Effector memory CD8-positive, alpha-beta T cell (primary cell): ENCODE measurements at places on chromosomes 3 and 15.
A peak's percentile ranks its signal among the peaks of the same experiment; 100 is the strongest.

DNA sequence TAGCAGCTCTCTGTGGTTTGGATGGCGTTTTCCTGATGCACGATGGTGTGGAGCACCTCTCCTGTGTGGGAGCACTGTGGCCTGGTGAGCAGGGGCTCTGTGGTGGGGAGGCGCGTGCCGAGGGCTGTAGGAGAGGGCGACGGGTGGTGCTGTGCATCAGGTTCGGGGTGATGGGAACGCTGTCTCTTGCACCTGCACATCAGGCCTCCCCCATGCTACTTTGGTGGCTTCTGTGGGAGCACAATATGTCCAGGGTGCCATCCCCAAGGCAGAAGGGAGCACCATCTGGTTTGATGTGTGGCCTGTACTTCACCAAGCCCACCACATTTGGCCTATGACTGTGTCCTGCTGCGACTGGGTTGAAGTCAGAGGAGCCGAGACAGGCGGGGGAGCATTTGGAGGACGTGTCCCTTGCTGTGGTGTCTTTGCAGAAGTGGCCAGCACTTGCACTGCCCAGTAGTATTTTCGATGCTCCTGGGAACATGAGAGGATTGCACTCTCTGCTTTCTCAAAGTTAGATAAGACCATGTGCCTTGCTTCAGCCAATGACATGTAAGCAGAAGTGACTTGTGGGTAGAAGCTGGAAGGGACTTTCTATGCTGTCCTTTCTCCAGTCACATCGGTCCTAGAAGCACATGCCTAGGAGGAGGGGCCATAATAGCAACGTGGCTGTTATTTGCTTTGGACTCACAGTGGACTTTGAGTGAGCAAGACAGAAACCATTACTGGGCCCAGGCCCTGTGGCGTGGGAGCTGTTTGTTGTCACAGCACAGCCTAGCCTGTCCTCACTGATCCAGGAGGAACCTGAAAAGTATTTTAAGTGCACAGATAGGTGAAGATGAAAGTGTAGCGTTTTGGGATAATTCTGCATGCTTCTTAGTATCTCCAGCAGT lies 72.1 kb downstream of the APBA2 start:
- no peak for DNase-seq

GRCh38 chr3:4852780-4853748 lies 126.2 kb upstream of the BHLHE40 start:
- DNase-seq = no peak

- no peak for DNase-seq
Observed at GRCh38 chr3:88231207-88231606, 81.4 kb downstream of the C3orf38 start.

- no peak for DNase-seq
Observed at GRCh38 chr3:5205165-5205941, 17.8 kb downstream of the EDEM1 start.

GRCh38 chr3:137174514-137174913 lies 216.7 kb downstream of the IL20RB start:
- no peak for DNase-seq

GRCh38 chr15:96974761-96975160 lies 644.3 kb downstream of the NR2F2 start:
- no peak for DNase-seq

DNA sequence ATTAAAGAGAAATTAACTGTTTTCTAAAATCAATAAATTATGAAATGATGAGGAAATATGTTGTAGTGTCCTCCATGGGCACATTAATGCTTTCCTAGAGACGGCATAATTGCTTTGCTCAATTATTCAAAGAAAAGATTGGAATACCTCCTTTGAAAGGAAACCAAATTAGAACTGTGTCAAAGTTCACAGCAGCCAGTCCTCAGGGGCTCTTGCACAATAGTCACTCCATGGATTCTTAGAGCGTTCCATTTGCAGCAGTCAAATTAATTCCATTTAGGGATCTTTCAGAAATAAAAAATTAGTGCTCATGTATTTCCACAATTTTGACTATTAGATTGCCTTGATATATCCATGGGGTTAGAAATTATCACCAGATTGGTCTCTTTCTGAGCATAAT lies 841.6 kb upstream of the DPPA4 start:
- no peak for DNase-seq

DNA sequence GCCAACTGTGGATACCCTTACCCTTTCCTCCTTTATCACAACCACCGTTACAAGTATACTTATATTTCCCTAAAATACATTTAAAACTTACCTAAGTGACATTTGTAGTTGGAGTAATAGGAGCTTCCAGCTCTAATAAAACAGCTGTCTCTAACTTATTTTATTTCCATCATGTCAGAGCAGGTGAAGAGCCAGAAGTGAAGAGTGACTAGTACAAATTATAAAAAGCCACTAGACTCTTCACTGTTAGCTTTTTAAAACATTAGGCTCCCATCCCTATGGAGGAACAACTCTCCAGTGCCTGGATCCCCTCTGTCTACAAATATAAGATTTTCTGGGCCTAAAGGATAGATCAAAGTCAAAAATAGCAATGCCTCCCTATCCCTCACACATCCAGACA lies 102.3 kb downstream of the MME start:
- DNase-seq = no peak

DNA sequence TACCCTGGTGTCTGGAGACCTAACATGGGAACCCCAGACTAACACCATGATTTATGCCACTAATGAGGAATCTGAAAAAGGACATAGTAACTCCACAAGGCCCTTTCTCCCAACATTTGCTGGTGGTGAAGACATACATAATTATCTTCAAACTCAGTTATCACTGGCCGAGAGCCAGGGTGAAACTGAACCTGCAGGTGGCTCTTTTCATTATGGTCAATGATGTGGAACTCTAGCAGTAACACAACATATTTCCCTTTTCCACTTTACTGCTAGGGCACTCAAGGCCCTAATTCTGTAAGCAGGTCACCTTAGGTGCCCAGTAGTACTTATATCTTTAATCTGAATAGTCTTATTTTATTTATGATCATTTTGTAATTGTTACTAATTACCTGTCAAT lies 326.4 kb upstream of the SATB1 start:
- no peak for DNase-seq

- DNase-seq = peak; percentile 15
Observed at GRCh38 chr15:99566157-99566897, 543 bp downstream of the MEF2A start.

DNA sequence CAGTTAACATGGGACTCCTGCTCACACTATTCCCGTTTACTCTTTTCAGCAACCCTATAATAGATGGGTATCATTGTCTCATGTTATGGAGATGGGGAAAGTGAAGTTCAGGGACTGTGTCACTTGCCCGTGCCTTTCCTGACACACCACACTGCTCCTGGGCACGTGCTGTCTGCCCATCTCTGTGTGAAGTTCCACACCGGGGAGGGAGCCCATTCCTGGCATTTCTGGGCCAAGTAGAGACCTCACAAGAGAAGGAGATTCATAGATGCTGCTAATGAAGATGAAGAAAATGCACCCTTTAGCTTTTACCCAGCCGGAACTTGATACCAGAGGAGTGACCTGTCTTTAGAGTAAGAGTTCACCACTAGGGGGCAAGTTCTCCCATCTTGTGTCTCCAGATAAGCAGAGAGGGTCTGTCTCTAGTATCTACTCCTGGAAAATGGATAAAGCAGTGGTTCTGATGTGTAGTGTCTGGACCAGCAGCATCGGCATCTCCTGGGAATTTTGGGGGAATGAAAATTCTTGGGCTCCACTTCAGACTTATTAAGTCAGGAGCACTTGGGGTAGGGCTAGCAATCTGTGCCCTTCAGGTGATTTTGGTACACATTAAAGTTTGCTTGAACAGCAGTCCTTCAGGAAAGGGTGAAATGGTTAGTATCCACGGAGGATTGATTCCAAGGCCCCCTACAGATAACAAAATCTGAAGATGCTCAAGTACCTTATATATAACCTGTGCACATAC lies 2.0 kb upstream of the TOPBP1 start:
- peak; percentile 43 for DNase-seq

DNA sequence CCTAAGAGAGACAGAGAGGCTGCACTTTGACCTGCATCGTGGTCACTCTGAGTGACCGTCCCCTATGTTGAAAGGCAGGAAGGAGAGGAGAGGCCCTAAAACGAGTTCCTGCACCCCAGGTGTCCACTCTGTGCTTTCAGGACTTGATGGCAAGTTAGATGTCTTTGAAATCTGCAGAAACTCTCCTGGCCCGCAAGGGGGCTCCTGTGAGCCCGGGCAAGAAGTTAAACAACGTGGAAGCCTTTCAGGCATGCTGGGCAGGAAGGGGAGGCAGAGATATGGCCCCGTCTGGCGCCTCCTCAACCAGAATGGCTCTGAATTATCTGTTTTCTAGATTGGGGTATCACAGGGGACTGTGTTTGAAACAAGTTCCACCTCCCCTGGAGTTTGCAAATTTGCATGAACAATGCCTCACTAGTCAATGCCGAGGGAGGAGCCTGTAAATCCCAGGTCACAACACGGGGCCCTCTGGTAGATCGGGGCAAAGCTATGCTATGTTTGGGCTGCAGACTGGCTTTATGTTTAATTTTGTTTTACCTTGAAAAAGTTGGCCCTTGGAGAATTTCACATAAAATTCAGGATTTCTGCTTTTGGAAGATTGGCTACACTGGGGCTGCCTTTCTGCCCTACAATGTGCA lies 9.8 kb downstream of the CTXND1 start:
- no peak for DNase-seq

- DNase-seq = no peak
Observed at GRCh38 chr3:177746337-177746933, 549.2 kb upstream of the TBL1XR1 start.

- DNase-seq = no peak
Observed at GRCh38 chr3:77053795-77054194, 13.9 kb downstream of the ROBO2 start.

GRCh38 chr3:172029425-172030098 lies 9.8 kb upstream of the FNDC3B start:
- DNase-seq = no peak

GRCh38 chr15:57920911-57921310 lies 144.6 kb downstream of the ALDH1A2 start:
- no peak for DNase-seq

- DNase-seq = no peak
Observed at GRCh38 chr3:37605572-37606153, 256.0 kb upstream of the CTDSPL start.

DNA sequence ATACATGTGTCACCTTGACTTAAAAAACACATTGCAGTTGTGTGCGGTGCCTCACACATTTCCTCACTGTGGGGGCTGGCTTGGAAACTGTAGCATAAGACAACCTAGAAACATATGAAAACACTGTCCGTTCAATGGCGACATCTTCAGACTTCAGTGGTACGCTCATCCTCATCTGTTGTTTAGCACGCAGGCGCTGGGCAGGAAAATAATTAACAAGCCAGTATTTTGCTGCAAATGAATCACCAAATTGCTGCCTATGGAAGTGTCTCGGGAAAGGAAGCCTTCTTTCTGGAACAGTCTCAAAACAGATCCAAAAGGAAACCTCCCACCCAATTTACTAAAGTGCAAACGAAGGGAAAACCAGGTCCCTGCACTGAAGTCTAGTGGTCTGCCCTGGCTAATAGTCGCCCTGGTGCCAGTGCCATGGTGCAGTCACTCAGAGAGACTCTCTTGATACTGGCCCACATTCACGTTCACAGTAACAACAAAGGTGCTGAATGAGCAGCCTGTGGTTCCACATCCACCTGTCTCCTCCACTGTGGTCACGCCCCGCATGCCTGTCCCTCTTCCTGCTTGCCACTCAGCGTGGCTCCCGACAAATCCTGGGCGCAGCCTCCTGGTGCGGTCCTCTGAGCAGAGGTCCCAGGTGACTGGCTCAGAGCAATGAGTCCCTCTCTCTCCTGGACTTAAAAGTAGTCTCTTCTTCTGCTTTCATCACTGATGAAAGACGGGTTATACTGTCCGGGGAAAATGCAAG lies 35.6 kb upstream of the MUC13 start:
- DNase-seq = no peak

DNA sequence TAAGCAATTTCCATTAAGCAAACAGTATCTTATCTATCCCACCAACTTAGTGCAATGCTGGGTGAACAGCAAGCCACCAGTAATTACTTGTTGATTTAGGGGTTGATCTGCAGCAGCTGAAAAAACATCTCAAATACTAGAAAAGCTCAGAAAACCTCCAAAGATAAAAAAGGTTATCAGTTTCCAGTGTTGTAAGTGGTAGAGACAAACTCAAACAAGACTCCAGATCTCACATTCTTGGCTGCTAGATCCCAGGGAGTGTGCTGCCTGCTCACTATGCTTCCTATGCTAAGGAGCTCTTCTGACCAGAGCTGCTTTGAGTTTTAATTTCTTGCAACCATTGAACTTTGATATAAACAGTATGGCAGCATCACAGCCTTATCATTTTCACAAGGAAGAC lies 11.3 kb downstream of the B3GALNT1 start:
- no peak for DNase-seq

DNA sequence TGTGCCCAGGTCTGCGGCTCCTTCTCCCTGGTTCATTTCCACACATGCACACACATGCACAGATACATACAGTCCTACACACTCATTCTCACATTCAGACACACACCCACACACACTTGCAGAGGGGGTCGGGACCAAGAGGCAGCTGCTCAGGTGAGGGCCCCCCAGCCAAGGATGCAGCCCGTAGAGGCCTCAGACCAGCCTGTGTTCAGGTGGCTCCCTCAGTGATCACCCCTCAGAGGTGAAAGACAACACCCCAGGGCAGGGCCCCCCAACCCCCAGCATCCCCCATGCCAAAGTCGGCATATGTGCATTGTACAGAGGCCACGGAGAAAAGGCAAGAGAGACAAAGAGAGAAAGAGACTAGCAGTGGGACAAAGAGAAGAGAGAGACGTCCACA lies 5.9 kb upstream of the CORO2B start:
- no peak for DNase-seq

DNA sequence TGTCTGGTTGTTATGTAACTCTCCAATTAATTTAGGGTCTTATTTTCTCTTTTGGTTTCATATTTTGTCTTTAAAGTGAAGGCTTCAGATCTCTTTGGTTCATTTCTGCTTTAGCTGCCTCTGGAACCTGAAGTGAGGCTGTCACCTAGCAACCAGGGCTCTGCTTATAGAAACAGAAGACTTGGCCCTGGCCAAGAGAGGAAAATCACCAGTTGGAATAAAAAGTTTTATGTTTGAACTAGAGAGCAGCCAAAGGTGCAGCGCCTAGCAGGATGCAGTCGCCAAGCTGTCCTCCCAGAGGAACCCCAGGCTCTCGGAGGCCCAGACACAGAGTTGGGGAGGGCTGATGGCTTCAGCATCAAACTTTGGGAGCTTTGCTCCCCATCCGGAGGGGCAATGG lies 41.1 kb downstream of the LYZL4 start:
- no peak for DNase-seq

GRCh38 chr15:58077427-58077826 lies 11.9 kb upstream of the ALDH1A2 start:
- no peak for DNase-seq

DNA sequence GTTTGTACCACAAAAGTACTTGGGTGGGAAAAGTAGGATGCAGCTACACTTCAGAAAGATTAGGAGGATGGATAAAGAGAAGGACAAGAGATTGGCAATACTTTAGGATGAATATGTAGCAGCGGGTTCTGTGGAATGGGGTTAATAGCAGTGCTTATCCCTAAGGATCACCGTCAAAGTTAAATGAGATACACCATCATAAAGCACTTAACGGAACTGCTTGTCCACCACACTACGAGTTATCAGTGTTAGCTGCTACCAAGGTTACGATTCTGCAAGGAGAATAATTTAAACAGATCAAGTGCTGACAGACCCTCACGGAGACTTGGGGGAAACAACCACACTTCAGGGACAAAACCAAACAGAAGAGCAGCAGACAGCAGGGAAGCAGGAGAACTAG lies 963 bp downstream of the SHQ1 start:
- DNase-seq = no peak
